ENCODE measurements at places on chromosomes 5 and 9.

DNA sequence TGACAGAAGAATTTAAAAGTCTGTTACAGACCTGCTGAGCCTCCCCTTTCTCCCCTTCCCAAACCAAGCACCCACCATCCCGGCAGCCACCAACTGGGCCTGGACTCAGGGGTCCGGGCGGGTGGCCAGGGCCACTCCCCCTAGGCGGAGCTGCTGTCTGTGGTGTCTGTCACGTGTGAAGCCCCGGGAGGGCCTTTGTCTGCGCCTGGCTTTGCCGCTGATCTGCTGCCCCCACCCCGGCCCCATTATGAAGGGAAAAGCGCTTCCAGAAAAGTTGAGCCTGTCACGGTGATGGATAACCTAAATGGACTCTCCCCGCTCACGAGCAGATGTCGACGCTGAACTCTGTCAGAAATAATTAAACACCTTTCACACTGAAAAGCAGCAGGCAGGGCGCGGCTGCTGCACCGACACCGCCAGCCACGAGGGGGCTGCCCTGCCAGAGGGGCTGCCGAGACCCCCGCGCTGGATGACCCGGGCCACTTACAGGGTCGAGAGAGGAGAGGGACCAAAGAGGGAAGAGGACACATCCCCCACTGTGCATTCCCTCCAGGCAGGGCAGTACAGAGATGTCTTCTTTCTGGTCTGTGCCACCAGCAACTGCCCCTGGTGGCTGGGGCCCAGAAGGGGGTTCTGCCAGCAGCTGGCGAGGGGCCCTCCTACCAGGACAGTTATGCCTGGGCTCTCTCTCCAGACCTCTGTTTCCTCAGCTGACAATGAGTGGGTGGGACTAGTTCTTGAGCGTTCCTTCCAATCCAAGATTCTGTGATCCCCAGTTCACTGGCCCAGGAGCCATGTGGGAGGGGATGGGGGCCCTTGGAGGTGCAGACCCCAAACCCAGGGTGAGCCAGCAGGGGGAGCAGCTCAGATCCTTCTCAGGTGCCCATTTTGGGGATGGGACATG lies 36.0 kb upstream of the BARHL1 start:
- no peak for DNase-seq

DNA sequence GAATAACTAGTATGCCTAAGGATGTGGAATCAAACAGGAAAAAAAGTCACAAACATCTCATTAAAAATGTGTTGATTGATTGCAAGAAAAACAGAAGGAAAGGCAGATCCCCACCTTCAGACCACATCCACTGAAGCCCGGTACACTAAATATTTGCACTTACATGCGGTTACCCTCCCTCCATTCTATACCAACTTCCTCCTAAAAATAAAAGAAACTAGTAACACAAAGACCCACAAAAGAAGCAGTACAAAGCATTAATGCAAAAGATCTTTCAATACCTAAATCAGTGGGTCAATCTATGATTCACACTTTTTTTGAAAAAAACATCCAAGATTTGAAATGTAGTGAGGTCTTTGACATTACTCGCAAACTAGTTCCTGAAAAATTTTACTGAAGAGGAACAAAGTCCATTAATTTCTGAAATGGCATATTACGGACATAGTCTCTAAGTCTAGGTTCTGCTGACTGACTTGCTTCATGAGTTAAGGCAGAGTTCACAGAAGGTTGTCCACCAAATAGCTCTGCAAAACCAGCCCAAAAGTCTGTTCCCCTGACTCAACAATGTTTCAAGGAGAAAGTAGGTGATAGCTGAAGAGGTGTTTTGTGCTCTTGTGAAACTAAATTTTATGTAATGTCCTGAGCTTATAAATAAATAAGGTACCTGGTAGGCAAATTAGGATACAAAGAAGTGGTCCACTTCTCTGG lies 100.7 kb downstream of the PAM start:
- peak; percentile 48 for DNase-seq

GRCh38 chr5:88374391-88374790 lies 105.7 kb upstream of the TMEM161B start:
- peak; percentile 71 for DNase-seq

DNA sequence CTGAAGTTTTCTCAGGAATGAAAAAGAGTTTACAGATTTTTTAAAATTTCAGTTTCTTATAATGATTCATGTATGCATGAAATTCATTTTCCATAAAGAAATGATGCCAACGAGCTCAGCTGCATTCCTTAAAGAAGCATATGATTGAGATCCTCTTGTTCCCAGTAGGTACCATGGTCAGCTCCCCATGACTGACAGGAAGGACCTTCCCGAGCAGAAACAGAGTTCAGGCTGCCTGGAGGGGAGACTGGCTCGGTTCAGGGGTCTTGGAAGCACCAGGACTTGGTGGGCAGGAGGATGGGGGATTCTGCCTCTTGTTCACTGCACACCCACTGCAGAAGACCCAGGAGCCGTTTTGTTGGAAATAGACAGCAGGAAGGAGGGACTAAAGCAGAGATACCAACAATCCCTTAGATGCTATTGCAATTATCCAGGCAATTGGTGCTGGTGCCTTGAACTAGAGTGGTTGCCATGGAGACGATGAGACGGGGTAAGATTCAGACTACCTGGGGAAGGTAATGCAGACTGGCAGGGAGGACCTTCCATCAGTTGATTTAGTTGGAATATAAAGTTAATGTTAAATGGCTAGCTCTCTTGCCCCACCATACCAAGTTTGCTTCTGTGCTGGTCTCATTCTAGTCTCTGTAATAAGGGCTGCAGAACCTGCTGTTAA lies 447.8 kb downstream of the MTRR start:
- DNase-seq = no peak

GRCh38 chr9:4865681-4866080 lies 72.9 kb downstream of the RCL1 start:
- DNase-seq = no peak

- no peak for DNase-seq
These were observed 210.1 kb downstream of the ERCC6L2 start for GRCh38 chr9:96085491-96086143.

- DNase-seq = no peak
These were observed 12.3 kb downstream of the BAAT start for GRCh38 chr9:101372327-101373118.

DNA sequence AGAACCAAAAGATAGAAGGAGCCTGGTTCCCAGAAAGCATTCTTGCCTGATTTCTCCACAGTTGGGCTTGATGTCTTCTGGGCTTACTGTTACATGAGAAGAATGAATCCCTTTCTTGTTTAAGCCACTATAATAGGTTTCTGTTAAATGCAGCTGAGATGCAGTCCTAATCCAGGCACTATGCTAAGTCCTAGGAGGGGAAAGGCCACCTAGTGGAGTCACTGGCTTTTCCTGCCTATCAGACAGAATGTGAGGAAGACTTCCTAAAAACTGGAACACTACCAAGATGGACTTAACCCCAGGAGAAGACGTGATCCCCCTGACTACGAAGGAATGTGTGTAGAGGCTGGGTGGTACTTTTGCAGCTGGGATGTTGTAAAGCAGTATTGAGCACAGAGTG lies 34.3 kb upstream of the FSD1L start:
- DNase-seq = no peak
